ENCODE measurements at places on chromosomes 2 and 18. TPM values are rescaled to one million over a fixed set of nuclear protein-coding genes. Genes with fewer than 3 reads are reported as not detected.

Gene OXER1
- total RNA-seq = 3.3 TPM

Gene MFF
- 70.4 TPM for total RNA-seq

Gene CCDC178
- not detected for total RNA-seq

Gene PCARE
- total RNA-seq = not detected

Gene PTMA
- 2,208 TPM for total RNA-seq

DNA sequence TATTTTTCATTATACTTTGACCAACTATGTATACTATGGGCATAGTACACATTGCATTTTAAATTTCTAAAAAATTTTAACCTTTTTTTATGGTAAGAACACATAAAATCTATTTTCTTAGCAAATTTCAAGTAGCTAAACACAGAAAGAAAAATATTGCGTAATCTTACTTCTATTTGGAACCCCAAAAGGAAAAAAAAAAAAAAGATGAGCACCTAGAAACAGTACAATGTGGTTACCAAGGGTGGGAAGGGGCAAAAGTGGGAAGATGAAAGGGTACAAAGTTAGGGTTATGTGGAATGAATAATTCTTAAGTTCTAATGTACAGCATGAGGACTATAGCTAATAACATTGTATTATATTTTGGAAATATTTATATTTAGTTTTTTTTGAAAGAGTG, 205.0 kb upstream of the EPHA4 start:
- H3K4me3 ChIP-seq = no peak overlapping the region
- H3K27ac ChIP-seq = no peak overlapping the region
- no peak for DNase-seq
- H3K36me3 ChIP-seq = no peaks in the 10 kb centered on the region

DNA sequence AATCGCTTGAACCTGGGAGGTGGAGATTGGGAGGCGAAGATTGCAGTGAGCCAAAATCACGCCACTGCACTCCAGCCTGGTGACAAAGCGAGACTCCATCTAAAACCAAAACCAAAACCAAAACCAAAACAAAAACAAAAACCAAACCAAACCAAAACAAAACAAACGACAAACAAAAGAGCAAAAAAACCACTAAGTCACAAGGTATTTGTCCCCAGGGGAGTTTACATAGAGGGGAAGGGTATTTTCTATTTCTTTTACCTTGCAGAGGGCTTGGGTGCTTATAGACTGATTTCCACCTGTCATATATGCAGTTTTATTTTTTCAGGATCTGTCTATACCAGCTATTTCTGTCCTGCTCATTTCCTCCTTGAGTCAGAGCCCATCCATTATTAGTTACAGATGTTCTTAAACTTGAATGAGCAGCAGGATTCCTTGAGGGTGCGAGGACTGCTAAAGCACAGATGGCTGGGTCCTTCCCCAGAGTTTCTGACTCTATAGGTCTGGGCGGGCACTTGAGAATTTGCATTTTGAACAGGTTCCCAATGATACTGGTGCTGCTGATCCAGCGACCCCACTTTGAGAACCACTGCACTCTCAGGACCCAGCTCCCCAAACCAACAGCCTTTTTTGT, 102.2 kb upstream of the UXS1 start:
- peaks cover 3% of the 10 kb centered on the region for H3K27me3 ChIP-seq
- no peak for DNase-seq
- H3K4me3 ChIP-seq = no peak overlapping the region

DNA sequence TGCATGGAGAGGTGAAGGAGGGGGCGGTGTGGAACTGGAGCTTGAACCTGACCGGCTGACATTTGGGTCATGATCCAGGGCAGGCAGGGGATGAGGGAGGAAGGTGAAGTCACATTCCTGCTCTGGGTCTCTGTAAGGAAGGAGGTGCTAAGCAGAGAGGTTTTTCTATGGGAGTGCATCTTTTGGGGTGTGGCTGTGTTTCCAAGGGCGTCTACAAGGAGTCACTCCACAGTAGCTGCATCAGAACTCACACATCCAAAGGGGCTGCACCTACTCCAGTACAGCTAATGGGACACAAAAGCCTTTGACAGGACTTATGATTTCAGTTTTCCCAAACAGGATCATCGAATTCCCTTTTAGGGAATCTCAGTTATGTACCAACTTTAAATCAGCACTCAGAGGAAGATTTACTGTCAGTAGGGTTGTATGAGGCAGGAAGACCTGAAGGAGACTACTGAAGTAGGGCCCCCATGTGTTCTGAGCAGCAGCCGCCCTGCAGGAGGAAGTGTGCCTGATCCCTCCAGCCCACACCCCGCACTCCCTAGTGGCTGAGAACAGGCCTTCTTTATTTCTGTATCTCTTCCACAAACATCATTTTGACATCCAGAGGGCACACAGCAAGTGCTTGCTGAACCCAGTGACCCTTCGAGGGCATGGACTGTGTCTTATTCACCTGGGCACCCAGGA, 137.2 kb downstream of the CELF4 start:
- no peaks in the 10 kb centered on the region for H3K36me3 ChIP-seq
- no peak for DNase-seq
- H3K27ac ChIP-seq = no peak overlapping the region
- H3K27me3 ChIP-seq = no peaks in the 10 kb centered on the region

- peaks cover 7% of the 10 kb centered on the region for H3K4me1 ChIP-seq
- H3K4me3 ChIP-seq = no peak overlapping the region
- H3K27ac ChIP-seq = no peak overlapping the region
- no peaks in the 10 kb centered on the region for H3K36me3 ChIP-seq
- no peak for DNase-seq
Observed at GRCh38 chr2:3784731-3785130, 81.4 kb downstream of the DCDC2C start.
